T-helper 17 cell (primary cell): ENCODE measurements at places on chromosomes 16 and 17.

DNA sequence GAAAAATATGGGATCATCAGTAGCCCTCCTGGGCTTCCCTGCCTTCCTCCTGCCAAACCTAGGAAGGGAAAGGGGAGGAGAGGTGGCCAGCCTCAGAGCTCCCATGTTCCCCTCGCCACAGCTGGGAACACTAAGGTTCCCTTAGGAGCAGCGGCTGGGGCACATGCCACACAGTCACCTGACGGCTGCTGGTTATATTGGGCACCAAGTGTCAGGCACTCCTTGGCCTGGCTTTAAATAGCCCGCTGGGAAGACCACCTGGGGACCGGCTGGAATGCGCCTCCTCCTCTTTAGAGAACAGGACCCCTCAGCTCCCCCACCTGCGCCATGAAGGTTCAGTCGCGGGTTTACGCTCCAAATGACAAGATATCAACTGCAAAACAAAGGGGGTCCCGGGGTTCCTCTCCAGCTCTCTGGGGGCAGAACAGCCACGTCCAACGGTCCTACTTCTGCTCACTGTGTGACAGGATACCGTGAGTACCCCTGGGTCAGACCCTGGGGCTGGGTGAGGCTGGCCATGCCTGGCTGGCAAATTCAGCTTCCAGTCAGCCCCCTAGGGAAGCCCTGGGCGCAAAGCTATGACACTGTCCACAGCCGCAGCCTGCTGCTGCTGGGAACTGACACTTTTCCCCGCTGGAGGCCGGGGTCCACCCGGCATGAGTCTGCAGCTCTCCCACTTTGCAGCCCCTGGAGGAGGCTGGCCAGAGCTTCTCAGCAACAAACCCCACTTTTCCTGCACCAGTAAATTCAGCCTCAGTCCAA is 3.3 kb downstream of the SMIM5 start:
- no peak for DNase-seq

DNA sequence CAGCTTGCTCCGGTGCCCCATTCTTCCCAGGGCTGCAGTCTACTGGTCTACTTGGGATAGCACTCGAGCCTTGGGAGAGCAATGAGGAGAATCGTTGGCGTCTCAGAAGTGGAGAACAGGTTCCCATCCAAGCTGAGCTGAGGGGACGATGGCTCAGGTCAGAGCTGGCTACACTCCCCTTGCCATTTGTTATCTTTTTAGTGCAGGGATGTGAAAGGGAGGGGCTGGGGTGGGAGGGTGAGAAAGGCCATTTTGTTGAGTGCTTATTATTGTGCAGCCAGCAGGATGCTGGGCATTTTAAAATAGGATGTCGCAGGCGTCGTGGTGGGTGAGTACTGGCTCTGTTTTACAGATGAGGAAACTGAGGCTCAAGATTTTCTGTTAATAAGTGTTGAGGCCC is 410.8 kb downstream of the SNX29 start:
- no peak for DNase-seq

DNA sequence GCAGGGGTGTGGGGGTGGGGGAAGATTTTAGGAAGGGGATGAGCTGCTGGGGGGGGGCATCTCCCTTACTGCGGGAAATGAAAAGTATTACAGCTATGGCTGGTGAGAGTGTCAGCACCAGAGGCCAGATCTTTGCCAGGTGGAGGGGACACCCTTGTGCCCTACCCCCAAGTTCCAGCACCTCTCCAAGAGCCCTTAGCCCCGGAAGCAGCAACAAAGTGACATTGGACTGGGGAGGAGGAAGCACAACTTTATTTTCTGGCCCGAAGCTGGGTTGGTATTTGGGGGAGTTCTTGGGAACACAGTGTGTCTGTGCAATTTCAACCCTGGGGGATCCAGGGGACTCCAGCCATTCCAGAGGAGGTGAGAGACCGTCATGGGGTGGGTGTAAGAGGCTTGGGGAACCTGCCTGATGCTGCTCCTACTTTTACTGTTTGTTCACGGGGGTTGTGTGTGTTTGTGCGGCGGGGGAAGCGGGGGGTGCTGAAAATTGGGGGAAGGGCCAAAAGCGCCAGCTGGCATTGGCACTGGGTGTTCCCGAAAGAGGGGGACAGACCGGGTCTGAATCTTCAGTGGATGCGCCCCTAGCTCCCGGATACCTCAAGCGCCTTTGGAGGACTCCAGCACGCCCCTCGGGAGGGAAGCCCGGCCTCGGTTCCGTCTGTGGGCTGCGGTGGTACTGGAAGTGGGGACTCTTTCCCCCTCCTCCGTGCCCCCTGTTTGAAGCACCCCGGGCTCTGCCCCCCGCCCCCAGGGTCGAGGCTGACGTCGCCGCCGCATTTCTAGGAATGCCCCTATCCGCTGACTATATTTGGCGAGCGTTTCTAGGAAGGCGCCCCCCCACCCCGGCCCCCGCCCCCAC is 230.3 kb downstream of the MRTFB start:
- no peak for DNase-seq

DNA sequence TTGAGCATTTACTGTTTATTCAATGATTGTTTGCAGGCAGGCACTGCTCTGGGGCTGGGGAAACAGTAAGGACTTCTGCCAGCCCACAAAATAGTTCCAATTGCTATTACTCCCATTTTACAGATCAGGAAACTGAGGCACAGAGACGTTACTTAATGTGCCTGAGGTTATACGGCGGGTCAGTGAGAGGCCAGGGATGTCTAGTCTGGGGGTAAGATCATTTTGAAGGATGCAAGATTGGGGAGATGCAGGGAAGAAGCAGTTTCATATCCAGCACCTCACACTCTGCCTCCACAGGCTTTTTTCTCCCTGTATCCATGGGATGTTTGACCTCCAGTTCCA is 46.5 kb downstream of the ABAT start:
- DNase-seq = no peak

DNA sequence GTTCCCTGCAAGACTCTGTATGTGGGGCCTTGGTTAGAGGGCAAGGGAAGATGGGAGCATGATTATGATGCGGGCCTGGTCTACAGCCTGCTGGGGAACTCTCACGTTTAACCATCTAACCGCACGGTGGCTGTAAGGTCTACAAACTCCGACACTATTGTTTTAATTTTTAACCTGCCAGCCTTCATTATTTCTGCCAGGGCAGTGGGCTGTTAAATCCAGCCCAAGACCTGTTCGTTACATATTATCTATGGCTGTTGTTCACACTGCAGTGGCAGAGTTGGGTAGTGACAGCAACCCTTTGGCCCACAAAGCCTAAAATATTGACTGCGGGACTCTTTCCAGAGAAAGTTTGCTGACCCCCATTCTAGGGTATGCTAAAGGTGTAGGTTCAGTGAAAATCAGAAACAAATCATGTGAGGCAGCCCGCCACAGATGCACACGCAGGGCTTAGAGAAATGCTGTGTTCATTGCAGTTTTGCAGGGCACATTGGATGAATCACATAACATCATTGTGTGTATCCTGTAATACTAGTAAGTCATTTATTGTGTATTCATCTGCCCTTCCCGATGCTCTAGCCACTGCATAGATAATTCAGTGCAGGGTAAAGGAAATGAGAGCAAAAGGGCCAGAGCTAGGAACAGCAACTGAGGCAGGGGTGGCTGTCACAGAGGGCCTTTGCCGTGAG is 14.3 kb downstream of the SNX29 start:
- no peak for DNase-seq

GRCh38 chr16:76910931-76911330 is 280.1 kb upstream of the MON1B start:
- no peak for DNase-seq
